NCI-H1417 (cell line): ENCODE measurements at places on chromosomes 5 and 9.

GRCh38 chr5:82259172-82259800, 18.9 kb downstream of the RPS23 start:
- DNase-seq = no peak

GRCh38 chr5:172816925-172817562, 17.0 kb upstream of the ERGIC1 start:
- no peak for DNase-seq

- DNase-seq = no peak
These were observed 40.9 kb upstream of the SARDH start for GRCh38 chr9:133779081-133779480.

DNA sequence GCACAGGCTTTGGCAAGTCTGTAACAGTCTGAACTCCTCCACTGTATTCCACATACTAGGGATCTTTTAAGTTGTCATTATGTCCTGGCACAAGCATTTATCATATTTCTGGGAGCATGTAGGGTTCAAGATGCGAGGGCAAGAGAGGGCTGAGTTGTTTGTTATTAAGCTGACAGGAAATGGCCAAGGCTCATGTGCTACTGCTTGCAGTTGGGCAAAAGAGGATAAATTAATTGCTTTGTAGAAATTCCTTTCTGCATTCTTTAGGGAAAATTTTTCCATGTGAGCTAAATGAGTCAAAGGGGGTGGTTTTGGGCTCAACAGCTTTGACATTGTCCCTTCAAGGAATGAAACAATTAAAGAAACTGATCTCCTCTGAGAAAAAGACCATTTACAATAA, 35.4 kb downstream of the DOCK8 start:
- DNase-seq = no peak

- DNase-seq = no peak
These were observed 1644.5 kb upstream of the NUDT12 start for GRCh38 chr5:105207066-105207465.
